T follicular helper cell (primary cell): ENCODE measurements at places on chromosomes 3 and 15.

DNA sequence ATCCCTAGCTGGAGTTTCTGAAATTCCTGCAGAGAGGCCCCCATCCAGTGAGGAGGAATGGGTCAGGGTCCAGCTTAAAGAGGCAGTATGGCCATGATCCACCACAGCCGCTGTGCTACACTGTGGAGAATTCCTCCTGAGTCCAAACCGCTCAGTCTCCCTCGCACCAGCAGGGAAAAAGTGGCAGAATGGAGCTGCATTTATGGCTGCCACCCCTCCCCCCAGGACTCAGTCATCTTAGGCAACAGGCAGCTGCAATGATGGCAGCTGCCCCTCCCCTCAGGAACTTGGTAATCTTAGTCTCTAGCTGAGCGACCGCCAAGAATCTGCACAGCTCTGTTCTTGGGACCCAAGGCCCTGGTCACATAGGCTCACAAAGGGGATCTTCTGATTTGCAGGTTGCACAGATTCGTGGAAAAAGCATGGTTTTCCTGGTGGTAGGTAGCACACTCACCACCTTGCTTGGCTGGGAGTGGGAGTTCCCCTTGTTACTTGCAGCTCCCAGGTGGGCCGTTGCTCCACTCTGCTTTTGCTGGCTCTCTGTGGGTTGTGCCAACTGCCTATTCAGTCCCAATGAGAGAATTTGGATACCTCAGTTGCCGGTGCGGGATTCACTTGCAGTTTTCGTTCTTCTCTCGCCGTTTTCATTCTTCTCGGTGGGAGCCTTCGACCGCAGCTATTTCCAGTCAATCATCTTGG lies 204.1 kb downstream of the STXBP5L start:
- no peak for DNase-seq

DNA sequence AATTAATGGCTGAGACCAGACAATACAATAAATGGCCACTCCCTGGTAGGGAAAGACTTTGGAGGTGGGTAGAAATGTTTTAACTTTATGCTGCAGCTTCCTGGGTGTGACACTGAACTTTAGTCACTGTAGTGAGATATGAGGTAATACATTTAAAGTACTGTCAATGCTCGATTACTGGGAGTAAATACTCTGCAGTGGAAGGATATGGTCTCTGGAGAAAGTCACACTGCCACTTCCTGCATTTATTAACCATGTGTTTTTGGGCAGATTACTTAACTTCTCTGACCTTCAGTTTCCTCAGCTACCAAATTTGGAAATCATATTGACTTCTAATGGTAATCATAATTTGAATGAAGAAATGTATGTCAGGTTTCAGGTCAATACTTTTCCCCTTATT lies 317.1 kb upstream of the TGFBR2 start:
- DNase-seq = no peak

GRCh38 chr15:50697109-50697797 lies 10.7 kb upstream of the TRPM7 start:
- DNase-seq = no peak

- DNase-seq = no peak
Measured at GRCh38 chr3:156763931-156764720, 62.0 kb upstream of the LEKR1 start.

- no peak for DNase-seq
Measured at GRCh38 chr3:45940004-45940780, 3.1 kb upstream of the CXCR6 start.

DNA sequence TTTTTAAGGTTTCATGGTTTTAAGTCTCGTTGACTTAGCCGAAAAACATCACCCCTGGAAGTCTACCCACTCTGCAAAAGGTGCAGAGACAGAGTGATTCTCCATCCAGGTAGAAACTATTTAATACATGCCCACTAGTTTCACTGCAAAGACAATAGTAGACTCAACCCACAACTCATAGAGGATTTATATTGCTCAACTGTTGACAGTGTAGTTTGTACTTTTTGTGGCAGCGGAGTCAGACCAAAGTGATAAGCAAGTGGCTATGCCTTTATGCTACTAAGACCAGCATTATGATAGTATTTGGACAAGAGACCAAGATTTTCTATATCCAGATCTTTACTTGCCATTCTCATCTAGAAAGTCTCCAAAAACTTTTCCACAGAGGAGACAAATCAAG lies 98.8 kb upstream of the ZBTB20 start:
- no peak for DNase-seq

- no peak for DNase-seq
Measured at GRCh38 chr3:45120359-45121158, 25.6 kb downstream of the CDCP1 start.
